Glutamatergic neuron (in vitro differentiated cells): ENCODE measurements at places on chromosomes 7 and 10.

- no peak for DNase-seq
Measured at GRCh38 chr10:123958241-123958640, 66.6 kb upstream of the CPXM2 start.

- DNase-seq, result no peak
Measured at GRCh38 chr10:126049759-126050700, 153.7 kb downstream of the FANK1 start.

- no peak for DNase-seq
Measured at GRCh38 chr7:1297017-1297960, 64.6 kb downstream of the UNCX start.

GRCh38 chr10:63712717-63713115, 191.5 kb downstream of the REEP3 start:
- no peak for DNase-seq

DNA sequence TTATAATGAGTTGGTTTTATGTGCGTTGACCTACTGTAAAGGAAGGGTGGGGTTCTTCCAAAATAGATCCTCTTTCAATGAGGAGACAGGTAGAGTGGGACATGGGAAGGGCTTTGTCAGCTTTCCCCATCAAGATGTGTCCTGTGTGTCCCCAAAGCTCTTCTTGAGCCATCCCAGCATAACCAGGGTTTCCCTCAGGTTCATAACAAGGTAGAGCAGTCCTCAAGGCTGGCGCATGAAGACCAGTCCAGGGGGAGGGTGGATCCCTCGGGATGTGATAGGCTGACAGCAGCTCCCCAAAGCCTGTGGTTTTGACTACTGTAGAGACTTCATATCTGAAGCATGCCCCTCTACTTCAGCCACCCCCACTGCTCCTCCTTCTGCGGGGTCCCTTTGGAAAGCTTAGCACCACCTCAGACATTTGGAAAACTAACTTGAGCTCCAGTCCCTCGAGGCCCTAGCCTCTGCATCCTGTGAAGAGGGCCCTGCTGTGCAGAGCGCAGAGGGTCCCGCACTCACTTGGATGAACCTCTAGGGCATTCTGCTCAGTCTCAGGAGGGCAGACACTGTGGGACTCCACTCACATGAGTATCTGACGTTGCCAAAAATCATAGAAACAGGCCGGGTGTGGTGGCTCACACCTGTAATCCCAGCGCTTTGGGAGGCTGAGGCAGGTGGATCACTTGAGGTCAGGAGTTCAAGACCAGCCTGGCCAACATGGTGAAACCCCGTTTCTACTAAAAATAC, 1.1 kb upstream of the GIMAP8 start:
- no peak for DNase-seq

- no peak for DNase-seq
Measured at GRCh38 chr10:93790439-93790838, 32.7 kb downstream of the LGI1 start.

DNA sequence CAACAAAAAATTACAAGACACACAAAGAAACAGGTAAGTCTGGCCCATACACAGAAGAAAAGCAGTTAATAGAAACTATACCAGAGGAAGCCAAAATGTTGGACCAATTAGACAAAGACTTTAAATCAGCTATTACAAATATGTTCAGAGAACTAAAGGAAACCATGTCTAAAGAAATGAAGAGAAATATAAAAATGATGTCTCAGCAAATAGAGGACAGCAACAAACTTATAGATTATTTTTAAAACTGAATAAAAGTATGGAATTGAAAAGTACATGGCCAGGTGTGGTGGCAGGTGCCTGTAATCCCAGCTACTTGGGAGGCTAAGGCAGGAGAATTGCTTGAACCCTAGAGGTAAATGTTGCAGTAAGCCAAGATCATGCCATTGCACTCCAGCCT, 58.5 kb downstream of the LHFPL3 start:
- no peak for DNase-seq

DNA sequence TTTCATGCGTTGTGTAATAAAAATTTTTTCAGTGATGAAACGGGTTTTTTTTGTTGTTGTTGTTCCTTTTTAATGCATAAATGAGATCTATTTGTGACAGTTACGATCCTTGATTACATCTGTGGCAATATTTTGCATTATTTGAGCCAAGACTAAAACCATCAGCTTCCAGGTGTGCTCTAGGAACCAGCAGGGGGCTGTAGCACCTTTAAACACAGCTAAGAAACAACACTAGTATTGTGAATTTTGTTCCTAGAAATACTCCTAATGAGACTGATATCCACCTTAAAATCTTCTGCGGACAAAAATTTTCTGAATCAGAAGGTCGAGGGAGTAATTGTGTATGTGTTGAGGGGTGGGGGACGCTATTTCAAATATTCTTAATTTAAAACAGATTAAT, 52.6 kb downstream of the FGFBP3 start:
- no peak for DNase-seq

GRCh38 chr7:6395898-6396595, 51.7 kb downstream of the DAGLB start:
- no peak for DNase-seq

GRCh38 chr10:92773776-92774175, 74.5 kb upstream of the EXOC6 start:
- no peak for DNase-seq

DNA sequence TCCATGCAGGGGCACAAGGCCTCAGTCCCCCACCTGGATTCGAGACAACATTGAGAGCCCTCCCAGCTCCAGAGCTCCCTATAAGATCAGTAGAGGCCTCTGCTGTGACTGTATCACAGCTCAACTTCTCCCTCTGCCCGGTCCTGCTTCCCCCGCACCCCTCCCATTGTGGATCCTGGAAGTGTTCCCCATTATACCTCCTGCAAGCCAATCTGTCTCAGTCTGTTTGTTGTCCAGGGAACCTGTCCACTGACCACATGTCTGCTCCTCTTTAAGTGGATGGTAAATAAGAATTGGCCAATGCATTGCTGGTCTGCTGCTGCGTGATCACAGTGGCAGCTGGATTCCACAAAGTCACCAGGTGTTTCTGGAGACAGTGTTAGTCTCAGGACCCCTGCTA, 259.7 kb upstream of the HABP2 start:
- DNase-seq, result no peak

DNA sequence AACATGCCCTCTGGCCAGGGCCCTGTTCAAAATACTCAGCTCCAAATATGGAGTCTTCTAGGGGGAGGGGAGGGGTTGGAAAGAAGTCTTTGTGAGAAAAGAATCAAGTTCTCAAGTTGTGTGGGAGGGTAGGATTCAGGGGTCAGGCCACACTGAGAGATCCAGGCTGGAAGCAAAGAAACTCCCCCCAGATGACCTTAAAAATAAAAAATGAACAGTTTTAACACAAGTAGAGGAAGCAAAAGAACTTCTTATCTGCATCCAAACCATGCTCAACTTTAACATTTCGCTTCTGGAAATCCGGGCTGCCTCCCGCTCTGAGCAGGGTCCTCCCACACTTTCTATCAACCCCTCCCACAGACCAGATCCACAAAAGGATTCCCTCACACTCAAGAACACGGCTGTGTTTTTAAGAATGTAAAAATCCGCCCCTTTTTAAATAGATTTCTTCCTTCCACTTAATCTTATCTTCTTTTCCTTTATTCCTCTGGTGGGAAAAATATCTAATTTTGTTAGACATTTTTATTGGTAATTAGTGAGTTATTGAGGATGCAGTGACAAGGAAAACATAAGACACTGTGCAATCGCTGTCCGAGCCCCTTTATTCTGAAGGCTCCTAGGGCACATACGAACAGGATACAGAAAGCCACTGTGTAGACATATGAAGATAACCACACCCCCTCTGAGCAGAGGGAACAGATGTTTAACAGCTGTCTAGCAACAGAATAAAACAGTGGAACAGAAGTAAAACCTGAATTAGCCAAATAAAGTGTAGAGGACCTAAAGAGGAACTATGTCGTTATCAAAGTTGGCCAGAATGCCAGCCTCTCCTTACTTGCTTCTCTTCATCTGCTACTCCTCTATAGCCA, 43.8 kb downstream of the CYTH3 start:
- no peak for DNase-seq

DNA sequence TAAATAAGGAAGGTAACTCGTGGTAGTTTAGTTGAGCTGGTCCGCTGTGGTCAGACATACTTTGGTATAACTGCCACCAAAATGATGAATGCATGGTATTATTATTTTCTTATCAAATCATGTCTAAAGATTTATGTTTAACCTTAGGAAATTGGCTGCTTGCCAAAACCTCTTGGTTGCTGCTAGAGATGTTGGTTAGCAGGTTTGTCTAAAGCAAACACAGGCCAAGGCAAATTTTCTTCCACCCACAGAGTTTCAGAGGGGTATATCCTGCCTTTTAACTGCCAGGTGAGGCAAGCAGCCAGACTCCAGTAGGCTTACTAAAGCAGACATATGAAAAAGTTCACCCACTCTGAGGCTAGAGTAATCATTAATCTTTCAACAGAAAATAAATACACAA, 101.4 kb downstream of the SEMA3E start:
- DNase-seq, result no peak

DNA sequence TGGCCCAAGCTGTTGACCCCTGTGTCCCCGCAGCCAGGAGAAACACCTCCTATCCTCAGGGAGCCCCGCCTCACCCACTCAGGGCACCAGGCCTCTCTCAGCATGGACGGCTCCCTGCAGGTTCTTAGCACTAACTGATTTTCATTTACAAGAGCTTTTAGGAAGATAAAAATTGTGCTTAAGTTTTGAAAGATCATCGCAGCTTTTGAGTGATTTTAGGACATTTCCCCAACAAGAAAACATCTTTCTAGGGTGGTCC, 22.1 kb downstream of the EBF3 start:
- DNase-seq, result no peak

GRCh38 chr10:86160890-86161585, 205.6 kb downstream of the GRID1 start:
- no peak for DNase-seq

- no peak for DNase-seq
Measured at GRCh38 chr7:115066634-115067033, 144.7 kb downstream of the MDFIC start.

DNA sequence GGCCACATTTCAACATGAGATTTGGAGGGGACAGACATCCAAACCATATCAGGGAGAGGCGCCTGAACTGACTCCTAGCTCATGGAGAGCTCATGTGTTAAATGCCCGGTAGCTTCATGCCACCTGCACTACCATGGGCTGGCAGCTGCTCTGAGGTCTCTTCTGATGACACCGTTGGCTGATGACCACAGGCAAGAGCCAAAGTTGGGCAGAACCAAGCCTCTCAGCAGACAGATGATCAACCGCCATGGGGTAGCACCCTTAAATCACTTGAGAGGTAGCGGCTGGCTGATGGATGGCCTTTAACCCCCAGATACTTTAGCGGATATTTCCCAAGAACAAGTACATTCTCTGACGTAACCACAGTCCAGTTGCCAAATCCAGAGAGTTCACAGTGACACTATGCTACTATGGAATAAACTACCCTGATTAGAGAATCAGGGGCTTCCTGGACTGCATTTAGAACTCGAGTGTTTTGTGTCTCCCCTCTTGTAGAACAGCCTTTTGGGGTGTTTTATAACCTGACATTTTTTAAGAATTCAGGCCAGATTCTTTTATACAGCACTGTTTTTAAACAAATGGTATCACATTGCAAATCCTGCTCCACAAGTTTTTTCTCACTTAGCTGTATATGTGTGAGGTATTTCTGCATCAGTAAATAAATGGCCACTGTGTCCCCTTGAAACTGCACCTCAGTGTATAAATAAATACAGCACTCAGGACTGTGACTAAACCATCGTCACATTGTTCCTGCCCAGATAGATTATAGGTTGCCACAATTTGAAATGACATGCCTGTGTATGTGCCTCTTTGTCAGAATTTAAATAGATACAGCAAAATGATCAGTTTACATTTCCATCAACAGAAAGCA, 30.8 kb upstream of the DRGX start:
- DNase-seq, result no peak

- no peak for DNase-seq
Measured at GRCh38 chr7:151517601-151518104, 2.0 kb downstream of the RHEB start.

GRCh38 chr7:36887969-36888368, 163.7 kb upstream of the AOAH start:
- DNase-seq, result no peak
